Tibial artery (tissue), 4 donors: ENCODE measurements at places on chromosomes 3 and 15.

DNA sequence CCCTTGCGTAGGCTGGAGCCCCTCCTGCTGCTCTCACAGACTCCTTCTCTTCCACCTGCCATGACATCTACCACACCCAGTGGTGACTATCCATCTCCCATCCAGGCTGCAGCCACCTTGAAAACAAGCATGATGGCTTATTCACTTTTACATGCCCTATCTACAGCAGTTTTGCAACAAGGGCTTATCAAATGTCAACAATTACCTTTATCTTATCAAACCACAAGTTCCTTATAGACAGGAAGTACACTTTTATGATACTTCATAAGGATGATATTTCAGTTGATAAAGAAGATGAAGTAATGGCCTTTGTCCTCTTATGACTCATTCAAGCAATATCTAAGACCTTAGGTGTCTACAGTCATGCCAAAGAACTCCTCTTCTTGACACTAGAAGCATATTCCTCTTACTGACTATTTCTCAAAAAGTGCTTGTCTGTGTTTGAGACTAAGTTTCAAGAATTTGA lies 125.3 kb upstream of the SPRED1 start:
- no peak for DNase-seq

DNA sequence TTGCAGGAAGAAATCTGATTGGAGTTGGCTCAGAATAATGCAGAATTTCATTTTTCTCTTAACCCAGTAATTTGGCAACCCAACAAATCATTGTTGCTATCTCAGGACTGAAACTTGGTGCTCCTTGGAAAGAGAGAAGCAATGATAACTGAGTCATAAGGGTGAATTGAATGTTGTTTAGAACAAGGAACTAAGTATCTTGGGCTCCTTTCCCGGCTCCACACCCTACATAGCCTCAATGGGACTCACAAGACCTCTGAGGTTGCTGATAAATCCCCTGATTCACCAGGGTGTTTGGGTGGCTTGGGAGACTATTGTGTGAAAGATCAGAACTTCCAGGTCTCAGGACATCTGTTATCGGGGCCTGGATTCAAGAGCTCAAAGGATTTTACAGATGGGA lies 7.8 kb upstream of the RAB8B start:
- DNase-seq = no peak

GRCh38 chr3:22308871-22309270 lies 557.9 kb upstream of the ZNF385D start:
- DNase-seq = no peak

DNA sequence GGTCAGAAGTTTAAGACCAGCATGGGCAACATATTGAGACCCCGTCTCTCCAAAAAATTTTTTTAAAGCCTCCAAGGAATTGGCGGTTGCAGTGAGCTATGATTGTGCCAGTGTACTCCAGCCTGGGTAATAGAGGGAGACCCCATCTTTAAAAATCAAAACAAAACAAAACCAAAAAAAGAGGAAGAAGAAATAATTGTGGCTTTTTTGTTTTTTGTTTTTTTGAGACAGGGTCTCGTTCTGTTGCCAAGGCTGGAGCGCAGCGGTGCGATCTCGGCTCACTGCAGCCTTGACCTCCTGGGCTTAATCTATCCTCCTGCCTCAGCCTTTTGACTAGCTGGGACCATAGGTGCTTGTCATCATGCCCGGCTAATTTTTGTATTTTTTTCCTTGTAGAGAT lies 4.5 kb upstream of the SLC30A4 start:
- no peak for DNase-seq

DNA sequence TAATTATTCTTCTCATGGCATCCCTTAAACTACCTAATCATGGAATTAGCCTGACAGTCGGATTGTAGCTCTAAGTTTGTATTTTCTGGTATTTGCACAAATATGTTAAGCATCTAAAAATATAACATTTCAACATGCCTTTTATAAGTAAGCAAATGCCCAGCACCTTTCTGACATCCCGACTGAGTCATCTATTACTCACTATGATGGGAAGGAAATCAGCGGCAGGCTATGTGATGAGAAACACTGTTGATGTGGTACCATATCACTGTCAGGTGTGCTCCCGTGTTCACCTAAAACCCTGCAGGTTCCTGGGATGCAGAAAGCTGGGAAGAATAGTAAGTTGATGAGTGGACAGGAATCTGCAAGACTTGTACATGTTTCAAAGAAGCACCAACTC lies 367.8 kb upstream of the IL12A start:
- DNase-seq = no peak

- no peak for DNase-seq
These were observed 12.0 kb downstream of the TKT start for GRCh38 chr3:53243785-53244184.

DNA sequence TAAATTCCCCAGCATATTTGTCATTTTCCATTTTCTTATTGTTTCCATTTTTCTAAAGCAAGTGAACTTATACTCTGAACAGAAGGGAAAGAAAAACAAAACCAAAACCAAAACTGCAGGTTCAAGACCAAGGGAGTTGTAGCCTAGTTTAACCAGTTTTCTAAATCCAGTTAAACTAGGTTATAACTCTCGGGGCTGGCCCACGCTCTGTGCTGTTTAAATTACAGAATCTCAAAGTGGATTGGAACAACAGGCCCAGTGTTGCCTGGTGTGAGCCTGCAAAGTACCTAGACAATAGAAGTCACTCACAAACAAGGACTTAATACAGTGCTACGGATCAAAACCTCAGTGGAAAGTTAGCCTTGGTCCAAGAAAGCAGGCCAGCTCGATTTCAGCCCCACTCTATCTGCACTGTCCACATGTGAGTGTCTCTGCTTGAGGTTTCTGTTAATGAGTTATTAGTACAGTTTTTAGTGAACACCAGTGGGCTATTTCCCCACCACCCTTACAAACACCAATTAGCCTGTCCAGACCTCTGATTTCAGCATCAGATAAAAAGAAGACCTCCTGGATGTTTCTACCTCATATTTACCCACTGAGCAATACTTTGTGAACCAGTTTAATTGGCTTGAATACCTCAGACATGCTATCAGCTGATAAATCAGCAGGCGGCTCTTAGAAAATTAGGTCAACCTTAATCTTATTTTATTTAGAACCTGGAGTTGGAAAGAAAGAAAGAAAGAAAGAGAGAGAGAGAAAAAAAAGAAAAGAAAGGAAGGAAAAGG lies 93.8 kb upstream of the PDZRN3 start:
- no peak for DNase-seq

- peak; percentile 78 for DNase-seq
These were observed 1.1 kb upstream of the RNU6-1 start for GRCh38 chr15:67840749-67841512.

- no peak for DNase-seq
These were observed 13.4 kb upstream of the FAM98B start for GRCh38 chr15:38440353-38441129.

DNA sequence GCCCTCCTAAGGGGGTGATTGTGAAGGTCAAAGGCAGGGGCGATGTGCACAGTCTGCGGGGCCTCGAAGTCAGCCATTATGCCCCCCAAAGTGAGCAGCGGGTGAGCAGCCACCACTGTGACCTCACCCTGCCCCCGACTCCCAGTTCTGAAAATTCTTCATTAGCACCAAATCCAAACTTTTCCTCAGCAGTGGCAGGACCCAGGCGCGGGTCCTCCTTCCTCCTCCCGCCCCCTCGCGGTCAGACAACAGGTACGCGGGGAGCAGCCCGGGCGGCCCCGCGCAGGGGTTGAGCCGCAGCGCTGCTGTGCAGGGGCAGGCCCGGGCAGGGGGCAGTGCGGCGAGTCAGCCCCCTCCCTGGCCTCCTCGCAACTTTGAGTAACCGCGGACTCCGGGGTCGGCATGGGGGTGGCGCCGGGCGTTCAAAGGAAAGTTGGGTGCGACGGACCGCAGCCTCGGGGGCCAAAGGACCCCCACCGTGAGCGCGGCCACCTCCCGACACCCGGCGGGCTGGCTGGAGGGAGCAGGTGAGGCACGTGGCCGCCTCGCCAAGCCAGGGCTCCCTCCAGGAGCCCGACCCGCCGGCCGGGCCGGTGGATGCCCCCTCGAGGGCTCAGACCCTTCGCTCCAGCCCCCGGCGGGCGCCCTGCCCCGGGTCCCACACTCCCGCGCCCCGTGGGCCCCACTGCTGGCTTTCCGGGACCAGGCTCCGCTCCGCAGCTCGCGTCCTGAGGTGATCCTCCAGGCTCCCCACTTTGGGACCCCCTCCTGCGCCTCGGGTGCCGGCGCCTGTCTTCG lies 49.4 kb upstream of the CCDC174 start:
- DNase-seq = no peak

DNA sequence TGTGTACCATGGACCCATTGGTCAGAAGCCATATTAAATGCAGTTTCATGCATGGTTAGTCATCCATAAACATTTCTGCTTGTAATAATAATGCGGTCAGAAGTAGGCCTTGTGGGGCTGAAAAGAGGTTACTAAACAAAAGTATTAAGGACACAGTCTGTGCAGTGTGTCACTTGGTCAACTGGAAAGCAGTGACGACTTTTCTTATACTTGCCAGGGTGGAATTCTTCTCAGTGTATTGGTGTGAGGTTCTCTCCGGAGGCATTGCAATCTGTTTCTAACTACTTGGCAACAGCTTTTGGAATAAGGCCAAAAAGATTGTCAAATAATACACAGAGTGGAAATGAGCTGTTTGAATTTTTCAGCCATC lies 46.8 kb downstream of the CHL1 start:
- DNase-seq = no peak

GRCh38 chr3:88573472-88573871 lies 423.7 kb downstream of the C3orf38 start:
- DNase-seq = no peak

DNA sequence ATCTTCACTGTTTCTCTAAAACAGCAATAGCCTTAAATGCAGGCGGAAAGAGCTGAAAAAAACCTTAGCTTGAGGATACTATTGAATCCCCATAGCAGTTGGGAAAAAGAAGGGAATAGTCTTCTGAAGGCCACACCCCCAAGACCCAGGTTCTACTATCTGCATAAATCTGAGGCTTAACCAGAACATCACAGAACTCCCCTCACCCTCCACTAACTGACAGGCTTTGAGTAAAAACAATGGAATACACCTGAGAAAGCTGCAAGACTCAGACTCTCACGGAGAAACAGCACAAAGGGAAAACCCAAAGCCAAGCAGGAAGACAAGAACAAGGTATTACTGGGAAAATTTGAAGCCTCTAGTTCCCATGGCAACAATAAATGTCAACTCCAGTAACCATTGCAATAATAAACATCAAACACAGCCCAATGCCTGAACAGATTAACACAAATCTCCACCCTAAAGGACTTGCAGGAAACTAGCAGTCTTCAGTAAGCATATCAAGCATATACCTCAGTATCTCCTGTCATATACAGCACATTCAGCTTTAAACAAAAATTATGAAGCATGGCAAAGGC lies 56.4 kb downstream of the TMCC1 start:
- DNase-seq = no peak

DNA sequence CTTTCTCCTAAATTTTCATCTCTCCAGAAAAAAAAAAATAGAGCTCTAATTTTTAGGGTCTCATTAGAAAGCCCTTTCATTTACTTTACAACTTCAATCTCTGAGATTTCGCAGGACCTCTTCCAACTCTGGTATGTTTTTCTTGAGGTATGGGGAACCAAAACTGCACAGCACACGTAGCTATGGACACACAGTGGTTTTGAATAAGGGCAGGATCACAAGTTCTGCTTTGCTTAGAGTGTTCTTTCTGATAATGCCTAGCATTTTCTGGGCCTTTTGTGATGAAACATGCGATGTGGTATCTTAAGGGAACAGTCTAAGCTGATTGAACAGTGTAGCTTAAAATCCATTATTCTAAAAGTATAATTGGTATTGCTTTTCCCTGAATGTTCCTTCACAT lies 25.3 kb downstream of the ZNF592 start:
- no peak for DNase-seq

- no peak for DNase-seq
These were observed 55.7 kb upstream of the CP start for GRCh38 chr3:149277331-149277813.

GRCh38 chr3:14520967-14521366 lies 19.2 kb downstream of the GRIP2 start:
- no peak for DNase-seq

GRCh38 chr3:35565048-35565447 lies 74.3 kb upstream of the ARPP21 start:
- no peak for DNase-seq

GRCh38 chr15:90022345-90022744 lies 21.2 kb downstream of the ZNF710 start:
- no peak for DNase-seq

DNA sequence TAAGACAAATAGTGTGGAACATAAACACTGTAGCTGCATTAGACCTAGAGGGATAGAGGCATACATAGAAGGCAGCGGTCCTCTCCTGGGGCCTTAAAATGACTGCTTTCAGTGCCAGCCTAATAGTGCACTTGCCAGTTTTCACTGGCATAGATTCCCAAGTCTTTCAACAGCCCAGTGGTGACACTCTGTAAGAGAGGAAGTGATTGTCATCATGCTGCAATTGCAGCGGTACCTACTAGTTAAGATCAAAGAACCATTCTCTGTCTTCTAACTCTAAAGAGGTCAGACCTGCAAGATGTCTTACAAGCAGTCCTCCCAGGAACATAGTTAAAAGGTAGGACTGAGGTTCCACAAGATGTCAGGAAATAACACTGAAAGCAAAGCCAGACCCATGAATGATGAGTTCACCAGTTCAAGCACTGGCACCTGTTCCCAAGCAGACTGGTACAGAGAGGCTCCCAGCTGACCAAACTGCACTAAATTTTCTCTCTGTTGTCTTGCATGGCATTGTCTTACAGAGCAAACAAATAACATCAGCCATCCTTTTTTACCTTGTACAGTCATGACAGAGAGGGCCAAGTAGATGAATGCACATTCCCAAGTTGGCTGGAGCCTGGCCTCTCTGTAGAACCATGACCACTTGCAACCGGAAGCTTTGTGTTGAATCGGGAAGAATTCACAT lies 100.5 kb upstream of the SKOR1 start:
- no peak for DNase-seq

DNA sequence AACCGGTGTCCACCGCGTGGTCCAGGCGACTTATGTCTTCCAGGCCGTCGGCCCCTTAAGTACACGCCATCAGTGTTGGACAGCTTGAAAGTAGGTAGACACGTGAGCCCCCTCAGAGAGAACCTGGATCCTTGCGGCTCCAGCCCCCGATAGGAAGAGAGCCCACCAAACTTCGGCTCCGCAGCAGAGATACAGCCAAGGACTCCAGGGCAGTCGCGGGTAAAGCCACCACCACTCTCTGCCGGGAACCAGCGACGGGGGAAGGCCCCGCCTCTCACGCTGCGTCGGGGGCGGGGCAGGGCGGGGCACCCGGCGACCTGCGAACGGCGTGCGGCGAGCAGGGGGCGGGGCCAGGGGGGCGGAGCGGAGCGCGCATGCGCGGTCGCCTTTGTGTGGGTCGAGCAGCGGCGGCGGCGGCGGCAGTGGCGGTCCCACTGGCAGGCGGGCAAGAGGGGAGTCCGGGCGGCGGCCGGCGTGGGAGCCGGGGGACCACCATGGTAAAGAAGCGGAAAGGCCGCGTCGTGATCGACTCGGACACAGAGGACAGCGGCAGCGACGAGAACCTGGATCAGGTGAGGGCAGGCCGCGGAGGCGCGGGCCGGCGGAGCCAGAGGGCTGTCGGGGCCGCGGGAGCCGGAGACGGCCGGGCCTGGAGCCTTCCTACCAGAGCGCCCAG lies at the start of gene RTF1:
Gene RTF1 (plus strand): TSS at position 354 of the 676 bp plus-strand sequence. CDS start 21 bp downstream, at position 375.
- peak; percentile 91 for DNase-seq

- peak; percentile 67 for DNase-seq
These were observed 13.7 kb upstream of the CCR3 start for GRCh38 chr3:46228260-46229242.
